ENCODE measurements at places on chromosomes 12 and 14.

- H3K36me3 ChIP-seq = no peaks in the 10 kb centered on the region
- H3K27me3 ChIP-seq = peaks cover 8% of the 10 kb centered on the region
- no peak for DNase-seq
- no peak overlapping the region for H3K27ac ChIP-seq
Observed at GRCh38 chr12:5197656-5198055, 154.0 kb downstream of the KCNA5 start.

GRCh38 chr14:72706485-72706884 is 187.4 kb downstream of the DPF3 start:
- H3K27ac ChIP-seq = no peak overlapping the region
- no peak for DNase-seq
- no peak overlapping the region for H3K4me3 ChIP-seq

GRCh38 chr12:66035288-66035966 is 95.1 kb downstream of the LLPH start:
- peaks cover 5% of the 10 kb centered on the region for H3K27me3 ChIP-seq
- no peak overlapping the region for H3K4me3 ChIP-seq
- no peaks in the 10 kb centered on the region for H3K36me3 ChIP-seq
- peak; percentile 18 for DNase-seq

- H3K36me3 ChIP-seq = no peaks in the 10 kb centered on the region
- DNase-seq = no peak
- peaks cover 2% of the 10 kb centered on the region for H3K27me3 ChIP-seq
- H3K27ac ChIP-seq = no peak overlapping the region
- peaks cover 6% of the 10 kb centered on the region for H3K4me1 ChIP-seq
Observed at GRCh38 chr12:2095878-2096277, 43.1 kb downstream of the CACNA1C start.

DNA sequence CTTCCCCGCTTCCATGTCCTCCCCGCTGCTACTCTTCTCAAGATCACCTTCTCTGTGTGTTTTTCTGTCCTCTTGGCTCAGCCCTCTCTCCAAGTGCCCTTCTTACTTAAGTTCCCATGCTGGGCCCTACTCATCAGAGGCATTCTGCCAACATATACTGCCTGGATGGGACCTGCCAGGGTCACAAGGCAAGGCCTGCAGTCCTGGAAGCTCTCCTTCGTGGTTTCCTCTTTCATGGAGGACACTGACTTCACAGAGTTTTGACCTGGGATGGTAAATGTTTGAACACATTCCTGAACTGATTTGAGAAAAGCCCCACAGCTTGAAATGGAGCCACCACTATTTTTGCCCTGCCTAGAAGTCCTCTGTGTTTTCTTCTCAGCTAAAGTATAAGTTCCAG is 140.9 kb downstream of the TMEM30B start:
- no peaks in the 10 kb centered on the region for H3K4me1 ChIP-seq
- H3K36me3 ChIP-seq = peaks cover 4% of the 10 kb centered on the region
- DNase-seq = no peak
- peaks cover 8% of the 10 kb centered on the region for H3K27me3 ChIP-seq
- H3K27ac ChIP-seq = no peak overlapping the region

DNA sequence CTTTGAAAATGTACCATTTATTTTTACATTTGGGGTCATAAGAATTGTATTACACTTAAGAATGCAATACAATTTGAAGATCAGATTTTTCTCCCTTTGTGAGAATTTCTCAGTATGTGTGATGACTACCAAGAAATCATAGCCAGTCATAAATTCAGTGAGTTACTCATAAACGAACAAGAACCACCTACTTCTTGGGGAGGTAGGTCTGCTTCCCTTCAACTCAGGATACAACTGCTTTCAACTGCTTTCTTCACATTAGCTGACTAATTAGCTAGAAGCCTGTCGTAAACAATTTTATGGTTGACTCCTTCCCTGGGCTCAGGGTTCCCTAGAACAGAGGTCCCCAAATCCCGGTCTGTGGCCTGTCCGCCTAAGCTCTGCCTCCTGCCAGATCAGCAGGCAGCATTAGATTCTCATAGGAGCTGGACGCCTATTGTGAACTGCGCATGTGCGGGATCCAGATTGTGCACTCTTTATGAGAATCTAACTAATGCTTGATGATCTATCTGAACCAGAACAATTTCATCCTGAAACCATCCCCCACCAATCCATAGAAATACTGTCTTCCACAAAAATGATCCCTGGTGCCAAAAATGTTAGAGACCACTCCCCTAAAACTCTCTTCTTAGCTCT is 3.7 kb downstream of the ANG start:
- H3K4me1 ChIP-seq = no peaks in the 10 kb centered on the region
- H3K36me3 ChIP-seq = no peaks in the 10 kb centered on the region
- DNase-seq = no peak
- no peak overlapping the region for H3K27ac ChIP-seq
- no peaks in the 10 kb centered on the region for H3K27me3 ChIP-seq
- no peak overlapping the region for H3K4me3 ChIP-seq

GRCh38 chr14:63761351-63762117 is 33.7 kb upstream of the SGPP1 start:
- H3K27ac ChIP-seq = peak overlapping the region; percentile 48
- H3K36me3 ChIP-seq = no peaks in the 10 kb centered on the region
- H3K27me3 ChIP-seq = peaks cover 3% of the 10 kb centered on the region
- DNase-seq = no peak
- peaks cover 16% of the 10 kb centered on the region for H3K4me1 ChIP-seq

GRCh38 chr12:52873513-52873831 is 24.7 kb upstream of the KRT78 start:
- peaks cover 11% of the 10 kb centered on the region for H3K27me3 ChIP-seq
- no peaks in the 10 kb centered on the region for H3K36me3 ChIP-seq
- no peak for DNase-seq
- peak overlapping the region; percentile 88 for H3K4me3 ChIP-seq

Measured in immature natural killer cell (primary cell).